Kasumi-1 (cell line): ENCODE measurements at places on chromosomes 6 and 20.
A peak's percentile ranks its signal among the peaks of the same experiment; 100 is the strongest.

DNA sequence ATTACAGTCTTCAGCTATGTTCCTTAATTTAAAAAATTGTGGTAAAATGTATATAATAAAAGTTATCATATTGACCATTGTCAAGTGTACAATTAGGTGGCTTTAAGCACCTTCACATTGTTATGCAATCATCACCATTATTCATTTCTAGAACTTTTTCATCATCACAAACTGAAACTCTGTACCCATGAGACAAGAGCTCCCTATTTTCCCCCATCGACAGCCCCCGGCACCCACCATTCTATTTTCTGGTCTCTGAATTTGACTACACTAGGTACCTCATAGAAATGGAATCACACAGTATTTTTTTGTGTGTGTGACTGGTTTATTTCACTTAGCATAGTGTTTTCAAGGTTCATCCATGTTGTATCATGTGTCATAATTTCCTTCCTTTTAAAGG lies 39.7 kb upstream of the FYN start:
- DNase-seq = no peak

GRCh38 chr20:44475694-44476560 lies at the start of gene TTPAL:
TSS of gene TTPAL (plus strand) at chr20:44475874. CDS start at chr20:44480000, 4,126 bp downstream.
- peak; percentile 62 for DNase-seq

DNA sequence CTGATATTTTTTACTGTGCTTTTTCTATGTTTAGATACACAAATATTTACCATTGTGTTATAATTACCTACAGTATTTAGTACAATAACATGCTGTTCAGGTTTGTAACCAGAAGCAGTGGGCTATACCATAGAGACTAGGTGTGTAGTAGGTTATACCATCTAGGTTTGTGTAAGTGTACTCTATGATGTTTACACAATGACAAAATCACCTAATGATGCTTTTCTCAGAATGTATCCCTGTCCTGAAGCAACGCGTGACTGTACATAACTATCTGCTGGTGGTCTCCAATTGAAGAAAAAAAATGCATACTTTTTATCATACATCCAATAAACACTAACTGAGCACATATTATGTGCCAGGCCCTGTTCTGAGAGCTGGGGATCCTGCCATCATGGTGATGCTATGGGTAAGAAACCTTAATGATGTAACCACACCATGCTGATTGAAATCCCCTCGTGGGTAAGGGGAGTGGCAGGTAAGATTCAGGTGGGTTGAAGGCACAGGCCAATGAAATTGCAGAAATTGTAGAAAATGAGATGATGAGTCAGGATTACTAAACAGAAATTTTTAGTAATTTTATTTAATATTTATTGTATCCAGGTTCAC lies 76.8 kb downstream of the FYN start:
- no peak for DNase-seq

- DNase-seq = no peak
Observed at GRCh38 chr6:135301304-135301703, 120.2 kb downstream of the MYB start.

GRCh38 chr20:51467956-51468626 lies 74.4 kb downstream of the NFATC2 start:
- DNase-seq = no peak

GRCh38 chr6:3402310-3403237 lies 54.3 kb downstream of the SLC22A23 start:
- no peak for DNase-seq

GRCh38 chr6:166693880-166694279 lies 66.8 kb upstream of the RPS6KA2 start:
- DNase-seq = no peak

- no peak for DNase-seq
Observed at GRCh38 chr6:23414922-23415321, 711.1 kb upstream of the NRSN1 start.

DNA sequence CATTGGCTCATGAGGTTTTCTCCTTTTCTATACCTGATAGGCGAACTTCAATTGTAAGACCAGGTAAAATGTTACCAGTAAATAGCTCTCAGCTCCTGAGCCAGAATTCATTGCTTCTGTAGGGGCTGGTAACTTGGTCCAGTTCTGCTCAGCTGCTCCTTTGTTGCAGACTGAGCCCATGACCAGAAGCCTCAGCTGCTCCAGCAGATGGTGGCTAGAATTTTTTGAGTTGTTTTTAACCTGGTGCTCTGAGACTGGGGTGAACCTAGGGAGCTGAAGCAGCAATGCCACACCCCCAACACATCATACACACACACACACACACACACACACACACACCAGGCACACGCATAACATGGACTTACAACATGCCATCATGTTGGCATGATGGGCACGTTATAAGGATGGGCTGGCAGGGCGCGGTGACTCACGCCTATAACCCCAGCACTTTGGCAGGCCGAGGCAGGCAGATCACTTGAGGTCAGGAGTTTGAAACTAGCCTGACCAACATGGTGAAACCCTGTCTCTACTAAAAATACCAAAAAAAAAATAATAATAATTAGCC lies 103.1 kb downstream of the QRSL1 start:
- DNase-seq = no peak

DNA sequence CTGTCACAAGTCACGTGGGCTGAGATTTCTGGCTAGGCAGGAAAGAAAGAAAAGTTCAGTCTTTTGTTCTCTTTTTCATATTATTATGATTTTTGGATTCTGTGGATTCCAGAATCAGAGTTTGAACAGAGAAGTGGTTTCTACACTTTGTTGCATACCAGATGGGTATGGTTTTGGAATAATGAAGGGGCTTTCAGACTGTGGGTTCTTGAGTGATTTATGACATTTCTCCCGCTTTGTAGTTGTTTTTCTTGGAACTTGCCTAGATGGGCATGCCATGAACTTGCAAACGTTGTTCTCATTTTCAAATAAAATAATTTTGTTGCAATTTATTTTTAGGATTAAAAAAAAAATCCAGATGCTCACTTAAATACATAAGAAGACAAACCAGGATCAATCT lies 34.4 kb downstream of the CBFA2T2 start:
- DNase-seq = no peak

- no peak for DNase-seq
Observed at GRCh38 chr20:17859616-17860232, 108.9 kb downstream of the SNX5 start.

- DNase-seq = no peak
Observed at GRCh38 chr20:63703976-63704748, 3.6 kb downstream of the ARFRP1 start.

DNA sequence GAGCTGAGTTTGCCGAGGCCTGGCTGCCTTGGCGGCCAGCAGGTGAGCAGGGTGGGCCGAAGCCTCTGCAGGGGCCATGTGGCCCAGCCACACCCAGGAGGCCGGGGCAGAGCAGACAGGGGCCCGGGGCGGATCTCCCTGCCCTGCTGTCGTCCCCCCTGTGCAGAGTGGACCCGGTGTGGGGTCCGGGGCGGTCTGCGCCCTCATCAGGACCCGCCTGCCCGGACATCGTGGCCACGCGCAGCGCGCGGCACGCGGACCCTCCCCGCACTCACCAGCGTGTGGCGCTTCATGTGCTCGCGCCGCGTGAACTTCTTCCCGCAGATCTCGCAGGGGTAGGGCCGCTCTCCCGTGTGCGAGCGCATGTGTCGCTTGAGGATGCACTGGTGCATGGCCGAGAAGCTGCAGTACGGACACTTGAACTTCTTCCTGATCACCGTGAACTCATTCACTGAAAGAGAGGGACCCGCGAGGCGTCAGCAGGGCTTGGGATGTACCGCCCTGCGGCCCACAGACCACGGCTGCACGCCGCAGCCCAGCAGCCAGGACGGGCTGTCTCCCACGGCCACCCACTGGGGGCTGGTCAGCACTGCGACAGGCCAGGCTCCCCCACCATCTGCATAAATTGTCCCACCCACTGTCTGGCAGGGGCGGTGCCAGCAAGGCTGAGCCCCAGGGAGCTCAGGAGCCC lies 13.0 kb downstream of the SLC2A4RG start:
- no peak for DNase-seq

- no peak for DNase-seq
Observed at GRCh38 chr6:134741200-134741536, 208.7 kb downstream of the ALDH8A1 start.

DNA sequence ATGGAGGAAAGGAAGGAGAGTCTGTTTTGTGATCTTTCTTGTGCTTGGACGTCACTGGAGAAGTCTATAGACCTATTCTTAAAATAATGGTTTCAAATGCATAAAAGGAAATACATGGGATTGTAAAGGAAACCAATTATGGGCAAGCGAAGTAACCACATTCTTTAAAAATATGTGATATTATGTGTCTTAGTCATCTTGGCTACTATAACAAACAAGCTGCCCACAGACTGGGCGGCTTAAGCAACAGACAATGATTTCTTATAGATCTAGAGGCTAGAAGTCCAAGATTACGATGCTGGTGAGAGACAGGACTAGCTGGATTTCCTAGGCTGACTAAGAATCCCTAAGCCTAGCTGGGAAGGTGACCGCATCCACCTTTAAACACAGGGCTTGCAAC lies 49.4 kb upstream of the CD83 start:
- no peak for DNase-seq

DNA sequence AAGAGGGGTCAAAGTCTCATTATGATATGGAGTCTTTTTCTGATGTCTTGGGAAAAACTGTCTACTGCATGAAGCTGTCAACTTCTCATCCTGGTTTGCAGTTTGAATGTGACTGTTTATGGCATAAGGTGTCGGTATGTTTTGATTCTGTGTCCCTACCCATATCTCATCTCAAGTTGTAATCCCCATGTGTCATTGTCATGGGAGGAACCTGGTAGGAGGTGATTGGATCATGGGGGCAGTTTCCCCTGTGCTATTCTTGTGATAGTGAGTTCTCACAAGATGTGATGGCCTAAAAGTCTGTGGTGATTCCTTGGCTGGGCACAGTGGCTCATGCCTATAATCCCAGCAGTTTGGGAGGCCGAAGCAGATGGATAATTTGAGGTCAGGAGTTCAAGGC lies 47.6 kb downstream of the MRAP2 start:
- no peak for DNase-seq

DNA sequence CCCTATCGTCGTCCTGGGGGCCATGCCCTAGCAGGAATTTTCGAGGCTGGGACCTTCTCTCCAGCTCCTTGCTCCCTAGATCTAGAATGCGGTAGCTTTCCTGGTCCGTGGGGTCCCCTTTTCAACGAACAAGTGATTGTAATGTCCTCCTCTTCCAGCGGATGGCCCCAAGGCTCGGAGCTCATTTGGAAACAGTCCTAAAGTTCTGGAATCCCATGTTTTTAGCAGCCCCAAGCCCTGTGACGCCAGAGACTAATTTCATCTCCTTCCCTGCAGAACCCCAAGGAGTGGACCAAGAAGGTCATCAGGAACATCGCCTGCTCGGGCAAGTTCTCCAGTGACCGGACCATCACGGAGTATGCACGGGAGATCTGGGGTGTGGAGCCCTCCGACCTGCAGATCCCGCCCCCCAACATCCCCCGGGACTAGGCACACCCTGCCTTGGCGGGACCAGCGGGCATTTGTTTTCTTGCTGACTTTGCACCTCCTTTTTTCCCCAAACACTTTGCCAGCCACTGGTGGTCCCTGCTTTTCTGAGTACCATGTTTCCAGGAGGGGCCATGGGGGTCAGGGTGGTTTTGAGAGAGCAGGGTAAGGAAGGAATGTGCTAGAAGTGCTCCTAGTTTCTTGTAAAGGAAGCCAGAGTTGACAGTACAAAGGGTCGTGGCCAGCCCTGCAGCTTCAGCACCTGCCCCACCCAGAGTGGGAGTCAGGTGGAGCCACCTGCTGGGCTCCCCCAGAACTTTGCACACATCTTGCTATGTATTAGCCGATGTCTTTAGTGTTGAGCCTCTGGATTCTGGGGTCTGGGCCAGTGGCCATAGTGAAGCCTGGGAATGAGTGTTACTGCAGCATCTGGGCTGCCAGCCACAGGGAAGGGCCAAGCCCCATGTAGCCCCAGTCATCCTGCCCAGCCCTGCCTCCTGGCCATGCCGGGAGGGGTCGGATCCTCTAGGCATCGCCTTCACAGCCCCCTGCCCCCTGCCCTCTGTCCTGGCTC lies 48.5 kb downstream of the PYGB start:
- no peak for DNase-seq

DNA sequence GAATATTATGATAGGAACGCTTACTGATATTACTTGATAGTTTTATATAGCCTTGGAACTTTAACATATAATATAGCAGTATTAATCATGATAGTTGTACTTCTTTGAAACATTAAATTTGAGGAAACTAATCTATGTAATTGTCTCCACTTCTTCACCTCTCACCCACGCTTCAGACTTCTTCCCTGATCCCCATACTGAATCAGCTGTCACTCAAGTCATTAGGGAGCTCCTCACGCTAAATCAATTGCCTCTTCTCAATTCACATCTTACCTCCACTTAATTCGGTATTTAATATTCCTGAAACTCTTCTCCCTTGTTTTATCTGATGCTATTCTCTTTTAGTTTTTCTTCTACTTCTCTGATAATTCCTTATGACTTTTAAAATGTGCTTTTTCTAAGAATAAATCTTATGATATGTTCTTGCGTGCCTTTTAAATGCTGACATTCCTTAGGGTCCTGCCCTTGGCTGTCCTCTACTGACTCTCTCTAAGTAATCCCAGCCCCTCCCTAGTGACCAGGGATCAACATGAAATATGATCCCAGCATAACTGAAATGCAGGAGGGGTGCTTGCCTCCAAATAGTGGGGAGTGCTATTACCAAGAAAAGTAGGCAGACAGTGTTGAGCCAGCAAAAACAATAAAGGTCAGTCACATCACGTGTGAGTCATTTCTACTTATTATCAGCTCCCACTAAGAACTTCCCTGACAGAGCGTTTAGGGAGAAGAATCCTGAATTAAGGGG lies 9.9 kb downstream of the ANKRD66 start:
- no peak for DNase-seq

DNA sequence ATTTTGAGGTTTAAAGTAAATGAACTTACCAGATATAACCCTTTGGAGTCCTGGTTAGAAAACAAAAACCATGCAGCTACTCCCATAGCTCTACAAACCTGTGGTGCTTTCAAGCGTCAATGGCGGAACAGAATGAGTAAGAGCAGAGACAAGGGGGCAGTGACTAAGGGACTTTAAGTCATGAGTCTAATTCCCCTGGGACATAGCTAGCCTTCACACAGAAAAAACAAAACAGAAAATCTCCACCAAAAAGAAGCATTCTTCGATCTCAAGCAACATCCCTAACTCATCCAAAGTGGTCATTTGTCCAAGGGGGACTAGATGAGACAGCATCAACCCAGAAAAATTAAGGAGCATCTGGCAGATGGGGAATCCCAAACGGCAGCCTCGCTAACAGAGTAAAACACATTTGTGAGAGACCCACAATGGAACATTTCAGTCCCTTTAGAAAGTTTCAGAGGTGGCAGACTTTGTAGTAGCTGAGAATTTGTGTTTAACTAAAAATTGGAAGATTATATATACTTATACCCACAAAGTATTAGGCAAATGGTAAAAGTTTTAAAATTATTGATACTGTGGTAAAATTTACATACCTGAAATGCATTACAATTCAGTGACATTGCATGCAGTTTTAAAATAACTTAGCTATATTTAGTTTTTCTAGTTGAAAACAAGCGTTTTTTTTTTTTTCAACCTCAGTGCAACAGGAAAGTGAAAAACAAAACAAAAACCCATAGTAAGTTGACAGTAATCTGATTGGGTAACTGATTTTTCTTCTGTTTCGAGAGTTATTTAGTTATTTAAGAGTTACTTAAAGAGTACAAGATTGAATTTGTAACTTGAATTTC lies 67.5 kb downstream of the KCNQ5 start:
- DNase-seq = no peak

- no peak for DNase-seq
Observed at GRCh38 chr6:138226700-138227315, 8.5 kb upstream of the PBOV1 start.

GRCh38 chr6:135985471-135985870 lies 134.0 kb downstream of the PDE7B start:
- no peak for DNase-seq
